ENCODE measurements at places on chromosomes 2 and 18.

GRCh38 chr18:22303927-22304326, 113.8 kb downstream of the CTAGE1 start:
- no peak for DNase-seq

GRCh38 chr2:119599384-119599783, 55.1 kb downstream of the CFAP221 start:
- DNase-seq, result no peak

DNA sequence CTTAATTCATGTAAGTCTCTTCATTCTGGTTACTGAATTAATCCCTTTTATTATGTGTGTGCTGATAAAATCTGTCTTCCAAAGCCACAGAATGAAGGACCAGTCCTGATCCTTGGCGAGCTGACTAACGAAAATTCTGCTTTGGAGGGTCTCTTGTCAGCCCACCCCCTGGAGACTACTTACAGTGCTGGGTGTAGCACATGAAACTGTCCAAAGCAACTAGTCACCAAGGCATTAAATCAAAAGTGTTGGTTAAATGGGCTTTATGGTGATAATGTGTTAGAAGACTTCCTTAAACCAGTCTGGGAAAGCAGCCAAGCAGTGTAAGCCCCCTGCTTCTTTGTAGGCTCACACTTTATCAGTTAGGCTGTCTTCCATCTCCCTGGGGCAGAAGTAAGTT, 420.2 kb downstream of the SUCLG1 start:
- no peak for DNase-seq

DNA sequence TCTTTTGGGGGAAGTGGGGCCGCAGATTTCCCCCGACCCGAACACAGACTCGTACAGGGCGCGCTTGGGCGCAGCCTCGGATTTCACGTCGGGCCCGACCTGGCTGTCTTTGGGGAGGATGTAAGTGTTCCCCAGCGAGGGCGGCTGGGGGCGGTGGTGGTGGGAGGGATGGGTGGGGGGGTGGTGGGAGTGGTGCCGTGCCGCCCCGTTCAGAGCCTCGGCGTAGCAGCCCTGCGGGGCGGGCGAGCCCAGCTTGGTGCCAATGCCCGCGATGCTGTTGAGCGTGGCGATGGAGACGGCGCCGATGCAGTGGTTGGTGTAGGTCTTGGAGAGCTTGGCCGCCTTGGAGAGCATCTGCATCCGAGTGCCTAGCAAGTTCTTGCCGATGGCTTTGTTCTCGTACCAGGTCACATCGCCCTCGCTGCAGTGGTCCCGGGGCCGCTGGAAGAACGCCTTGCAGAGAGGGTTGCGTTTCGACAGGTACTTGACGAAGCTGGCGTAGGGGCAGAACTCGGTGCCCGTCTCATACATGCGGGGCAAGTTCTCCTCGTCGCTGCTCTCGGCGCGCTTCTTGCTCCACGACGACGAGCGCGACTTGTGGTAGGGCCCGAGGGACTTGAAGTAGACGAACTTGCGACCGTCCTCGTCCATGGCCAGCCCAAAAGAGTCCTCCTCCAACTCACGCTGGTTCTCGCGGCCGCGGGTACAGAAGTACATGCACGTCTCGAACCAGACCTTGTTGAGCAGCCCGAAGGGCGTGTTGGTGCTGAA, 1.3 kb downstream of the KCTD1 start:
- no peak for DNase-seq
